ENCODE measurements at places on chromosomes 4 and X. TPM values are rescaled to one million over a fixed set of nuclear protein-coding genes. Genes with fewer than 3 reads are reported as not detected.

The SLC16A2 gene
- total RNA-seq, result 0.68 TPM

The GPR82 gene
- total RNA-seq, result 0.14 TPM

The SYP gene
- total RNA-seq, result 4.6 TPM

The KCTD8 gene
- total RNA-seq, result not detected

The SLC10A3 gene
- total RNA-seq, result 19.0 TPM

The RNF150 gene
- total RNA-seq, result 0.02 TPM

The ACSL4 gene
- 68.1 TPM for total RNA-seq

The SYNPO2 gene
- 0.33 TPM for total RNA-seq

The SLC38A5 gene
- total RNA-seq, result 146 TPM

The GAGE1 gene
- total RNA-seq, result not detected

The PITX2 gene
- total RNA-seq, result not detected

DNA sequence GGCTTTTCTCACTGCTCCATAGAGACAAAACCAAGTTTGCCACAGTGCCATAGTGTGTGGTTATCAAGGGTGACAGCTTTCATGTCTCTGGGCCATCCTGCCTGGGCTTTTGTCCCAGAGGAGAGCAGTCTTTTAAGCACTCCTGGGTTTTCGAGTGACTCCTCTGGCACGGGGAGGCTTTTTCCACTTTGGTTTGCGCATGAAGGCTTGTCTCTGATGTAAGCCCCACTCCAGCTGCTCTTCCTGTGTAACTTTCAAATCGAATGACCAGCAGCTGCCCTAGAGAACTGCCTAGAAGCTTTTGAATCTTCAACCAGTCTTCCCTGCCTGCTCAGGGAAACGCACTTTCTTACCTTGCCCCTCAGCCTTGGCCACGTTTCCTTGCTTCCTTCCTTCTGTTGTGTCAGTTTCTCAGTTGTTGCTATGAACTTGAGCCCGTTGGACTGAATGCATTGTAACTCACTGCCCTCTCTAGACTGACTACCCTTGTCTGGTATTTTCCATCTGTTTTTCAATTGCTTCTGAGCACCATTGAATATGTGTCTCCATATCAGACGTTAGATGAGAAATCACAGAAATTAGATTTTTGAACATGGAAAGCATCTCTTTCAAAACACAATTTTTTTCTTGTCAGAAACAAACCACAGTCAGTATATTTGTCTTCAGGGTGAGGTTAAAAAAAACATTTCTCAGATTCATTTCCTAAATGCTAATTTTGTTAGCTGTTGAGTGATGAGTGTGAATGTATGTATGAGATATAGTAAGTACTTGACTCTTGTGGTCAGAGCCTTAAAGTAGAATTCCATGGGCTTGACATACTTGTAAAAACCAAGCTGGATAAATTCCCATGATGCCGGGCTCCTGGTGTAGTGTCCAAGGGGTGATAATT, 45.3 kb downstream of the SLC9A6 start:
- peaks cover 3% of the 10 kb centered on the region for H3K36me3 ChIP-seq
- no peak overlapping the region for H3K27ac ChIP-seq
- no peaks in the 10 kb centered on the region for H3K4me1 ChIP-seq
- no peaks in the 10 kb centered on the region for H3K27me3 ChIP-seq
- DNase-seq, result no peak
- H3K4me3 ChIP-seq, result no peak overlapping the region

DNA sequence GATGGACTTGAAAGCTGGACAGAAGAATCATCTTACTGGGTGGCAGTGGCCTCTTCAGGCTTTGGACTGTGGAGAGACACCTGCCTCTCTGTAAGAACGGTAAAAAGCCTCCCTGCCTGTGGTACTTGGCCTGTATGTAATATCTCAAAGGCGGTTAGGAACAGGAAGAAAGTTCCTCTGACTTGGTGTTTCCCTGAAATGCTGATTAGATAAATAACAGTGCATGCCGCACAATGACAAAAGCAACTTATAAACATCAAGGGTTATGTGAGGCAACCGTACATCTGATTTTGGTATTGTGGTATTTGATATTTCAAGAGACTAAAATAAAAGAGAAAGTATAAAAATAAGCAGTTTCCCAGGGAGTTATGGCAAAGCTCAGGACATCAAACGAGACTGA, 92.4 kb upstream of the SORBS2 start:
- DNase-seq, result no peak
- peaks cover 5% of the 10 kb centered on the region for H3K27me3 ChIP-seq
- no peak overlapping the region for H3K4me3 ChIP-seq

GRCh38 chrX:40260146-40260747, 162.5 kb upstream of the BCOR start:
- no peak overlapping the region for H3K4me3 ChIP-seq
- DNase-seq, result no peak
- no peaks in the 10 kb centered on the region for H3K36me3 ChIP-seq
- H3K27me3 ChIP-seq, result no peaks in the 10 kb centered on the region
- H3K4me1 ChIP-seq, result no peaks in the 10 kb centered on the region

GRCh38 chr4:144782345-144782744, 136.4 kb downstream of the HHIP start:
- no peaks in the 10 kb centered on the region for H3K36me3 ChIP-seq
- H3K27me3 ChIP-seq, result peaks cover 3% of the 10 kb centered on the region
- H3K27ac ChIP-seq, result no peak overlapping the region
- no peak overlapping the region for H3K4me3 ChIP-seq
- H3K4me1 ChIP-seq, result no peaks in the 10 kb centered on the region
- no peak for DNase-seq

DNA sequence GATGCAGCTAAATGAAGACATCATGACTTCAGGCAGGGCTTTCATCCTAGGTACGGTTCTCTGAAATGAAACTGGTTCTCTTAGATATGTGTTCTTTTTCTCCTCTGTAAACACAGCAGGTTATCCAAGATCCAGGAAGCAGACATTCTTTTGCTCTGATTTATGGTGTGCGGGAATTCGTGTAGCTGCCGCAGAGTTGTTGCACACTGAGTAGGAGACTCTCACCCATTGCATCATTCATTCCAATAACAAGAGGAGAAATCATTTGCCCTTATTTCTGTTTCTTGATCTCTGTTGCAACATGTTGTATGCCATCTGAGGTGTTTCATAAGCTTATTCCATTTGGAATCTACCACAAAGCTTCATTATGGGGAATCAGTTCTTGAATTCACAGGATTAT, 133.6 kb upstream of the VCX2 start:
- H3K27me3 ChIP-seq, result no peaks in the 10 kb centered on the region
- no peak overlapping the region for H3K27ac ChIP-seq
- H3K4me1 ChIP-seq, result no peaks in the 10 kb centered on the region
- no peaks in the 10 kb centered on the region for H3K36me3 ChIP-seq
- no peak overlapping the region for H3K4me3 ChIP-seq

DNA sequence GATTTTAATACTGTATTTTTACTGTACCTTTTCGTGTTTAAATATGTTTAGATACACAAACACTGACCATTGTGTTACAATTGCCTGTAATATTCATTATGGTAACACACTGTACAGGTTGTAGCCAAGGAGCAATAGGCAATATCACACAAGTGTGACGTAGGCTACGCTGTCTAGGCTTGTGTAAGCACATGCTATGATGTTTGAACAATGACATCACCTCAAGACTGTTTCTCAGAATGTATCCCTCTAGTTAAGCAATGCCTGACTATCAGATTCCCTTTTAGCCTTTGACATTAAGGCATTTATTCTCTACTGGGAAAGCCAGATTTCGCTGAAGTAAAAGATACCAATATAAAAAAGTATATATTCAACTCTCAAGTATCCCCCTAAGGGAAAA, 66.2 kb downstream of the VCX3A start:
- H3K27ac ChIP-seq, result no peak overlapping the region
- DNase-seq, result no peak
- H3K36me3 ChIP-seq, result no peaks in the 10 kb centered on the region
- H3K4me1 ChIP-seq, result no peaks in the 10 kb centered on the region
- H3K4me3 ChIP-seq, result no peak overlapping the region
- no peaks in the 10 kb centered on the region for H3K27me3 ChIP-seq

DNA sequence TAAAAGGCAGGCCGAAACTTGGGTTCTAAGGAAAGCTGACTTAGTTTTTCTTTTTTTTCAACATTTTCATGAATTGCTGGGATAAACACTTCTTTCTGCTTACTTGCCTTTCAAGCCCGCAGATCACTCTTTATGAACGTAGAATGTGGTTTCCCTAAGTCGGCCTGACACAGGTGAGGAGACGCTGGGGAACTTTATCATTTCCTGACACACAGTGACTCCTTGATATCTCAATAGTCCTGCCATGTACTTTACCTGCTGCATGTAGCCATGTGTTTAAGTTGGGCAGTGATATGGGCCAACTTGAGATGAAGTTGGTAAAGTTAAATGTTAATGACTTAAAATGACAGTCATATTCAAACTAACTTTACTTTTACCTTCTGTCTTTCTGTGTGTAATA, 26.6 kb upstream of the SNCA start:
- H3K27me3 ChIP-seq, result no peaks in the 10 kb centered on the region
- no peaks in the 10 kb centered on the region for H3K36me3 ChIP-seq
- H3K4me1 ChIP-seq, result no peaks in the 10 kb centered on the region
- H3K4me3 ChIP-seq, result no peak overlapping the region
- no peak for DNase-seq
- H3K27ac ChIP-seq, result no peak overlapping the region

- peaks cover 25% of the 10 kb centered on the region for H3K4me1 ChIP-seq
- peaks cover 4% of the 10 kb centered on the region for H3K27me3 ChIP-seq
- H3K27ac ChIP-seq, result no peak overlapping the region
- no peak overlapping the region for H3K4me3 ChIP-seq
- no peak for DNase-seq
Measured at GRCh38 chr4:112201915-112202505, 29.6 kb upstream of the AP1AR start.

- peaks cover 5% of the 10 kb centered on the region for H3K27me3 ChIP-seq
- no peak overlapping the region for H3K27ac ChIP-seq
- peaks cover 5% of the 10 kb centered on the region for H3K4me1 ChIP-seq
- no peak for DNase-seq
- no peaks in the 10 kb centered on the region for H3K36me3 ChIP-seq
- no peak overlapping the region for H3K4me3 ChIP-seq
Measured at GRCh38 chr4:112061207-112061817, 83.9 kb upstream of the FAM241A start.

GRCh38 chr4:34850968-34851367, 1393.3 kb downstream of the ARAP2 start:
- no peaks in the 10 kb centered on the region for H3K36me3 ChIP-seq
- DNase-seq, result no peak
- H3K27me3 ChIP-seq, result no peaks in the 10 kb centered on the region
- H3K4me1 ChIP-seq, result no peaks in the 10 kb centered on the region

DNA sequence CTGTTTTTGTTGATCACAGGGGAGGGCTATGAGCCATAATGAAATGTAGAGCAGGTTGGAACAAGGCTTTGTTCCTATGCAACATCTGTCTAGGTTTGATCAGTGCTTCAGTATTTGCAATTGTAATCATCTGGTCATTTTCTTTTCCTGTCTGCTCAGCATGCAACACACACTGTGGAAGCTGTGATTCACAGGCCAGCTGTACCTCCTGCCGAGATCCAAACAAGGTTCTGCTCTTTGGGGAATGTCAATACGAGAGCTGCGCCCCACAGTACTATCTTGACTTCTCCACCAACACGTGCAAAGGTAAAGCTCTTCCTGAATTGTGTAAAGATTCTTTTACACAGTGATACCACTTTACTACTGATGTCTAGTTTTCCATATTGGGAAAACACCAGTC, 181.9 kb upstream of the ANXA3 start:
- no peaks in the 10 kb centered on the region for H3K36me3 ChIP-seq
- peaks cover 3% of the 10 kb centered on the region for H3K27me3 ChIP-seq
- no peaks in the 10 kb centered on the region for H3K4me1 ChIP-seq
- H3K4me3 ChIP-seq, result no peak overlapping the region
- DNase-seq, result no peak

DNA sequence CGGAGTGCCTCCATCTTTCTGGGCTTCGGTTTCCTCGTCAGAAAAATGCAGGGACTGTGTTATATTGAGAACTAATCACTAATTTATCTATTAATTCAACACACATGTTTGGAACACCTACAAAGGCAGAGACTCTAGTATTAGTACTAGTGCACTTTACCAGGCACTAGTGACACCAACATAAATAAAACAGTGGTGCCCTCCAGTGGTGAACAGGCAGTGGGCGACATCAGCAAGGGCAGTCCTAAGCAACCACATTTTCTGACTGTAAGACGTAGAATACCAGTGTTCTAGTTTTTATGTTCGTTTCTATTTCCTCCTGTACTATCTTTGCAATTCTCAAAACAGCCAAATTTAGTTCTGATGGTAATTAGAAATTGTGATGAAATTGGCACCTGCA, 69.1 kb upstream of the UCP1 start:
- H3K27ac ChIP-seq, result no peak overlapping the region
- H3K27me3 ChIP-seq, result peaks cover 7% of the 10 kb centered on the region
- peak; percentile 27 for DNase-seq
- no peak overlapping the region for H3K4me3 ChIP-seq
- H3K36me3 ChIP-seq, result no peaks in the 10 kb centered on the region

DNA sequence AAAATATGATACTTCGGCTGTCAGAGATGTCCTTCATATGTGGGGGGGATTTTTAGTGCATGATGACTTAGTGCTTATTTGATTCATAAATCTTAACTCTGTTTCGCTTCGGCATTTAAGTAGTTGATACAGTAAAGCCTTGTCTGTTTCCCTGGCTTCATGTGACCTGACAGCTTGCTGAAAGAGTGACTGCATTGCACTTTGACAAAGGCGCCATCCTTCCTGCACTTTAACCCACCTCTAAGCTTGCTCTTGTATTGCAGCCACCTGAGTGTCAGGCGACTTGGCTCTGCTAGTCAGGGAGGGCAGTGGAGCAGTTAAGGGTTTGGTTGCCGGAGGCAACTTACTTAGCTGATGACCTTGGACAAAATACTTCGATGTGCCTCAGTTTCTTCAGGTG, 65.5 kb downstream of the PTTG2 start:
- no peaks in the 10 kb centered on the region for H3K27me3 ChIP-seq
- H3K4me1 ChIP-seq, result no peaks in the 10 kb centered on the region
- peaks cover 32% of the 10 kb centered on the region for H3K36me3 ChIP-seq
- no peak overlapping the region for H3K4me3 ChIP-seq

DNA sequence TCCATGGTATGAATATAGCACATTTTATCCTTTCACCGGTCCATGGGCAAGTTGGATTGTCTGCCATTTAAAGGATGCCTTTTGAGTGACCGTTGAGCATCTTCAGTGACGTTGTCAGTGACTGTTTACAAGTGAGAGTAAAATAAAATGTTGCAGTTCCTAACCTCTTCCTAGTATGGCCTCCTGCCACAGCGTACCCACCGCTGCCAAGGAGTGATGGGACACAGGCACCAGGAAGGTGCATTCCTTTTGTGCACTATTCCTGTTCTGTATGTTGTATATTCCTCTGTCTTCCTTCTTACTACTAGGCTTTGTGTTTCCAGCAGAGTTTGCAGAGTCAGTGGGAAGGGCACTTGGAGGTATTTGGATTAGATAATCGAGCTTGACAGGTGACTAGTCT, 61.5 kb downstream of the SNX25 start:
- no peak overlapping the region for H3K4me3 ChIP-seq
- DNase-seq, result no peak
- peaks cover 22% of the 10 kb centered on the region for H3K36me3 ChIP-seq
- H3K27me3 ChIP-seq, result no peaks in the 10 kb centered on the region

DNA sequence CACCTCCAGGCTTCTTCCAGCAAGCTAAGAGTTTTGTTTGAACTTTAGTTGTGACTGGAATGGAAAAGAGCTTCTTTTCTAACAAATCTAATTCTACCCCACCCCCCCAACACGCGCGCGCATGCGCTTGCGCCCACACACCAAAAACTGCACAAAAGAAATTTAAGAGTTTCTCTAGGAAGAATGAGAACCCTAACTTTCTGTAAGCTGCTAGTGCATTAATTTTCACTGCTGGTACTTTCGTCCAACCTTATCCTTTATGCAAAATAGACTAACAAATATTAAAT, 9.0 kb upstream of the INTU start:
- peak overlapping the region; percentile 58 for H3K4me3 ChIP-seq
- DNase-seq, result no peak
- H3K27ac ChIP-seq, result no peak overlapping the region
- peaks cover 67% of the 10 kb centered on the region for H3K27me3 ChIP-seq
